LNCaP clone FGC (cell line): ENCODE measurements at places on chromosomes 6 and 20.

DNA sequence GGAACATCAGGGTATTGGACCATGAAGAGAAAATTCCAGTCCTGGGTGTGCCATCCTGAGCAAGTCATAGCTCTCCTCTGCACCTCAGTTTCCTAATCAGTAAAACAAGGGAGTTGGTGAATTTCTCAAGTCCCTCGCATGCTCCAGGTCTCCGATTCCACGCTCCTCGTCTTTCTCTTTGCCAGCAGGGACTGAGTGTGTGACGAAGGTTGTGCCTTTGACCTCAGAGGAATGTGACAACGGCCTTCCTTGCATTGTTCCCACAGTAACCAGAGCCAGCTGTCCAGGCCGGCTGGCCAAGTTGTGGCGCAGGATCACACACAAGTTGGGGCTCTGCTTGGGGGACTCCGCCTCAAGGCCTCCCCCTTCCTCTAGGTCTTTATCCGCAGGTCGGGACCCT, 217.3 kb downstream of the ATXN1 start:
- no peak for DNase-seq

GRCh38 chr20:8800089-8800488, 268.8 kb upstream of the PLCB4 start:
- no peak for DNase-seq

DNA sequence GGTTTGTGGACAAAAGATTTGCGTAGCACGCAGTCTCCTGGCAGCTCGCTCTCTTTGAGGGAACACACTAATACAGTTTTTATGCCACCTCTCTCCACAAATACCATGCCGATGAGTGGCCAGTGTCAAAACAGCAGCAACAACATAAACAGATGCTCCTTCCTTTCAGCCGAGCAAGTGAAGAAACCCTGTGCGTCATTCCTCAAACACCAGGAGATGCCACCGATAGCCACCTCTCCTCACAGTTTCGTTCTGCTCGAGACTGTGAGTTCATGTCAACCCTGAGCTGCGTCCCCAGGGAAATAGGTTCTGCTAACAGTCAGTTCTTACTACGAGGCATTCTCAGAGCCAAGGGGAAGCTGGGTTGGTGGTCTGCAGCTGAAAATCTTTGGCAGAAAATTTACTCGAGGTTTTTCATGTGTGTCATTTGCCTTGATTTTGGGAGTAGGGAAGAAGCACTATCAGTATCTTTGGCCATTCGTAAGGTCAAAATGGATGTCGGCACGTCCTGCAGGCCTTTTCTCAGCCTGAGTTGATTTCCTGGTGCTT, 59.9 kb downstream of the EYA2 start:
- DNase-seq = no peak

DNA sequence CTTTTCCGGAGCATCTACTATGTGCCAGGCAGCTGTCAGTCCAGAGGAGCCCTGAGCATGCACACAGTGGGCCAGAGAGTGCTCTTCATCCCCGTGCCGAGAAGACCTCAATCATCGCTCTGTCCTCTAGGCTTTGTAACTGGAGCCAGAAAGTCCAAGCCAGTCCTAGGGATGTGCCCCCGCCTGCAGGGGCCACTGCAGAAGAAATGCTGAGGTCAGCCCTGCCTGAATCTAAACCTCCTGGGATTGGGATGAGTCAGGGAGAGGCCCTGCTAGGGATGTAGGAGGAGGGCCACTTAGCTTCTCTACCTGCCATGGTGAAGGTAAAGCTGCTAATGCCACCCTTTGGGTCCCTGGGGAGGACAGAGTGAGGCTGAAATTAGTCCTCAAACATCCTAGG, 146.8 kb downstream of the CDC5L start:
- DNase-seq = no peak

GRCh38 chr6:15243910-15244619, 1.8 kb upstream of the JARID2 start:
- DNase-seq = no peak

- no peak for DNase-seq
Measured at GRCh38 chr20:60180986-60181385, 222.8 kb downstream of the CDH26 start.

GRCh38 chr6:25249133-25249532, 30.0 kb upstream of the CARMIL1 start:
- no peak for DNase-seq

- DNase-seq = peak; percentile 68
Measured at GRCh38 chr6:38933426-38933825, 115.2 kb upstream of the GLP1R start.

DNA sequence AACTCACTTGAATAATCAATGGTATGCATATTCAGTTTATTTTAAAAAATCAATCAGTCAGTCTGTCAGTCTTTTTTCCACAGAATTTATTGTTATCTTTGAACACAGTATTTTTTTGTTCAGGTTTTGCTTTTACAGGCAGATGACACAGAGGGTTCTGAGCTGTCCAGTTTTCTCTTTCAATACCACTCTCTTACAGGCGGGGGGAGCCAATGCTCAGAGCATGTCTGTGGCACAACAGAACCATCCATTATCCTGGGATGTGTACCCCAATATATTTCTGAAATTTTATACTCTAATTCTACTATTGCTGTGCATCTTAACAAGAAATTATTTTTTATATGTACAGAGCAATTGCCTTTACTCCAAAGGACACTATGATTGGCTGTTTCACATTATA, 21.2 kb downstream of the ROS1 start:
- no peak for DNase-seq

GRCh38 chr20:57603120-57603519, 17.1 kb downstream of the ZBP1 start:
- no peak for DNase-seq

DNA sequence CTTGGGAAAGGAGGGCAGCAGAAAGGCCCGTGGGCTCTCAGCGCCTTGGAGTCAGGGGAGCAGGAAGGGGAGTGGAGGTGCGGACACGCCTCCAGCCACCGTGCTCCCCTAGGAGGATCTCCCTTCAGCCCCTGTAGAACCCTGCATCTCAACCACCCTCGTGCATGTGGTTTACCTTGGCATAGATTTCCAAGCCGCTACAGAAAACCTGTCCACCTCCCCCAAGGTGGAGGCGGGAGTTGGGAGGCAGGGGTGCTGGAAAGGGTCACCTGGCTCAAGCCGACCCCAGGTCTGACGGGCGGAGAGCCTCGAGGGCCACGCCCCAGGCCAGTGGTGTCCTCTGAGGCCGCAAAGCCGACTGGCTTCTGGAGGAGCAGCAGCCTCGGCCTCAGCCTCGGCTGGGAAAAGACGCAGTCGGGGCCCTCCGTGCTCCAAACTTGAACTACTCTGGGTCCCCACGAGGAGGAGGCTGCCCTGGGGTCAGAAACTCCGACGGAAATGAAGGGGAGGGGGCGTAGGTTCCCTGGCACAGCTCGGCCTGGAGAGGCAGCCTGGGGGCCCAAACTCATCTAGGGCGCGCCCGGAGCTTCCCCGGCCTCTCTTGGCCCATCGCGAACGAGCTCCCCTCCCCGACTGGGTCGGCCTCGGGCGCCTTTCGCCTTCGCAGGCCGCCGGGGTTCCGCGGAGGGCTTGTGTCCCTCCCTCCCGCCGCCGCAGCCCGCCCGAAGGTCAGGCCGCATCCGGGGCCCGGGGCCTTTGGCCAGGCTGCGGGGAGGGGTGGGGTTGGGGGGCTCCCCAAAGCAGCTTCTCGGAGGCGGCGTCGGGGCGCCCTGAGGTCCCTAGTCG, 6.3 kb upstream of the FOXF2 start:
- DNase-seq = no peak

DNA sequence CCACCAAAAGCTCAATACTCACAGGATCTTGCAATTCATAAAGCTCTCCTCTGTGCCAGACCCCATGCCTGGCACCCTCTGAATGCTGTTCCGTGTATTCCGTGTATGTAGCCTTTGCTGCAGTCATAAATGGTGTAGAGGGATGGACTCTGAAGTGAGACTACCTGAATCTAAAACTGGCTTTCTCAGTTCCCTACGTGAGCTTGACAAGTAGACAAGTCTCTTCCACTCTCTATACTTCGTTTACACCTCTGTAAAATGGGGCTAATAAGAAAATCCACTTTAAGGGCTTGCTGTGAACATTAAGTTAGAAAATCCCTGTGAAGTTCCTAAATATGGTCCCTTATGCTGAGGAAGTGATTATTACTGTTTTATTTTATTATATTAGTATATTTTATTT, 31.5 kb downstream of the PPP1R16B start:
- no peak for DNase-seq

DNA sequence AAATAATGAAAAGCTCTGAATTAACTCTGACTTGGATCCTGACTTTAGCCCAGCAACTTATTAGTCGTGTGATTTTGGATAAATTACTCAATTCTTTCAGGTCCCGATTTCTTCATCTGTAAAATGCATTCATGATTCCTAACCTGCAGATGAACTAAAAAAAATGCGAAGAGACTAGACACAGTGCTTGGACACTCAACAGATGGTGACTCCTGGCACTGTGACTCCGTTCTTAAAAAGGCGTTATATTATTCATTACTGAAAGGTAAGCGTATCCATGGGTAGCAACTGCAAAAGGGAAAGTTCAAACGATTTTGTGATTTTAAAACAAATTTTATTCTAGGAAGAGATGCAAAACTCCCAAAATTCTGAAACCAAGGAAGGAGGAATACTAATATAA, 226.3 kb downstream of the KIF16B start:
- DNase-seq = no peak

GRCh38 chr20:12610871-12611270, 397.9 kb upstream of the SPTLC3 start:
- no peak for DNase-seq

DNA sequence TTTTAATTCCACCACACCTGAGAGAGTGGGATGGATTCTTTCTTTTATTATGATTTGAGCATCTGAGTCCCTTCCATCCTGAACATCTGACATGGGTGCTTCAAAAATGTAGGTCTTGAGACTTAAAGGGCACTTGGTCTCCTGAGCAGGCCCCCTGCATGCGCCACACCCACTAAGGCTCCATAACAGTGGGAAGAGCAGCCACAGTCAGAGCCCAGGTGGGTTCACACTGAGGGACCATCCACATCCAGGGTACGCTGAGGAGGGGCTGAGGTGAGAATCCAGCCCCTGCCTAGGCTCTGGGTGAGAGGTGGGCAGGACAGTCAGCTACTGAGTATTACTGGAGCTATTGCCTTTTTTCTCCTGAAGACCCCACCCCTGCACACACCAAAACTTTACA, 42.7 kb downstream of the HLA-A start:
- no peak for DNase-seq

DNA sequence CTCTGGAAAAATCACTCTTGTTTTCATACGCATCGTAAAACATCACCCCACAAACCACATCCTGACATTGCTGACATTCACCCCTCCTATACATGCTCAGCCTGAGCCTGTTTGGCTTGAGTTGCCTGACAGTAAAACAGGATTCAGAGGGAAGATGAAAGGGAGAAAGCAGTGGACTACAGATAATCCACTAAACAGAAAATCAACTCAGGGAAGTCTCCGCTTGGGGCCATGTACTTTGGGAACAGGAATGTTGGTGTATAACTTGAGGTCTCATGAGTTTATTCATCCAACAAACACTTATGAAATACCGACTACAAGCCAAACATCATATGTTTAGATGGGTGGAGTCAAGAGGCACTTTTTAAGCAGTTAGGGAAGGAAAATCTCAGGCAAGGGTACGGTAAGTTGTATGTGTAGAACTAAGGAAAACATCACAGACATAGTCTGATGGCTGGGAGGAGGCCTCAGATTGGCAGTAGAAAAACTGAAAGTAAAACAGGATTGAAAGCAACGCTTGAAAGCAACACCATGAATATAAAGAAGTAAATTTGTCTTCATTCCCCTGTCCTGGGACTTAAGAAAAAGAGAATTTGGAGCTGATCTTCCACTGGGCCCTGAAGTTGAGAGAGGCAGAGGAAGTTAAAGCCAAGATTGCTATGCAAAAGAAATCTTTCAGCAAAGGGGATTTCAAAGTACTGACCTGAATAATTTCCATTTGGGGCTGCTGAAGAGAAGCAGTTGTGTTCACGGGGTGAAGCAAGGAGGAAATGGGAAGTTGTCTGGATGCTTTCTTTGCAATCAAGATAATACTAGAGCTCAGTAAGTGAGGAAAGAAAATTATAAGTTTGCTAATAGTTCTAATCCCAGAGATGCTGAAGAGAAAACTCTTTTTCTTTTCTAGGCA, 28.8 kb downstream of the PDE7B start:
- no peak for DNase-seq

DNA sequence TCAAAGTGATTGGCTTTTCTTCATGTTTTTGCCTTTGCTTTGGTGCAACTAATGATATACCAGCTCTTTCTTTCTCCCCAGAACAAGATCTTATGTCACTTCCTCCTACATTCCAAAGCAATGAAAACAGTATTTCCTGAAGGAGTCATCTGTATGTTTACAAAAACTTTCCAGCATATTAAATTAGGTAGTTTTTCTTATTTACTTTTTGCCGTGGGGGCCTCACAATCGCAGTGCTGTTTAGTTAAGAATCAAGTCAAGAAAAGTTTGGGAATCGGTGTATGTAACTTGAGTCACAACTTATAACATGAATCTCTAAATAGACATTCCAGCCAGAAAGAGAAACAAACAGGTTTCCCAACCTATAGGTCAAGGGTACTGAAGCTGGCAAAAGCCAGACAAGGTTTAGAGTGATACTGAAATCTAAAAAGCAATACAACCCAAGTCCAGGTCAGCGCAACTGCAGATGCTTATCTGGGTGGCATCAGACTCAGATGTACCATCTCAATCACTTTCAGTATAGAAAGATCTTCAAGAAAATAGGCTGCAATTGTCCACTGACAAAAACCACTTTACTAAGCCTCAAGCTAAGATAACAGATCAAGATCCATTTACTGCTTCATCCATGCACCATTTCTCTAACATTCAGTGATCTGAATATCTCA, 63.6 kb downstream of the IPCEF1 start:
- no peak for DNase-seq

DNA sequence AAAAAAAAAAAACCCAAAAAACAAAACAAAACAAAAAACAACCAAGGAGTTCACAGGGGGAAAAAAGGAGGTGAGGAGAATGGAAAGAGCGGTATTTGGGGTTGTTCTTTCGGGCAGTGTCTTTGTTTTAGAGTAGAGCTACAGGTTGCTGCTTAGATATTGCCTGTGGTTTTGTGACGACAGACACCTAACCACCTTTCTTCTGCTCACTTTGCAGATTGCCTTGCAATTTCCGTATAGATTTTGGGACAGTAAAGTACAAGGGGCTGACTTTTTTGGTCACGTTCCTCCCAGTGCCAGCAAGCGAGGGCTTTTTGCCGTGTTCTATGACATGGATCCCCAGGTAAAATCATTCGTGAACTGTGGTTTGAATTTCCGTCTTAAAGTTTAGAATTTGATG, 50.9 kb downstream of the DEK start:
- DNase-seq = no peak

DNA sequence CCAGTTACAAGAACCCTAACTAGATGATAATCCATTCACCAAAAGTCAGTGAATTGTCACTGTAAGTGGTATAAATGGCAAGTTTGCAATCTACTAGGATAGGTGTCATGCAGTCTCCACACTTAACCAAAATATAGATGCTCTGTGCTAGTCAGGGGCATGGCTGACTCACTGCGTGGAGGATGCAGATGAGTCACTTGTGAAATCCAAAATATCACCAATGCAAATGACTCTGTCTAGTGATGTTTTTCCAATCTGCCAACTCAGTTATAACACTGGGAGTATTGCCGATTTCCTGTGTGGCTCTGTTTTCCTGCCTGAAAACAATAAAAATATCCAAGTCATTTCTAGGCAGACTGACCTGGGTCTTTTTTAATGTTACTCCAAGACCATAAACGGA, 47.8 kb upstream of the NRSN1 start:
- no peak for DNase-seq

- DNase-seq = no peak
Measured at GRCh38 chr20:62736407-62737071, 27.9 kb downstream of the NTSR1 start.
